ENCODE measurements at places on chromosomes 12 and 14. TPM values are rescaled to one million over a fixed set of nuclear protein-coding genes. Genes with fewer than 3 reads are reported as not detected.
A peak's percentile ranks its signal among the peaks of the same experiment; 100 is the strongest.

DNA sequence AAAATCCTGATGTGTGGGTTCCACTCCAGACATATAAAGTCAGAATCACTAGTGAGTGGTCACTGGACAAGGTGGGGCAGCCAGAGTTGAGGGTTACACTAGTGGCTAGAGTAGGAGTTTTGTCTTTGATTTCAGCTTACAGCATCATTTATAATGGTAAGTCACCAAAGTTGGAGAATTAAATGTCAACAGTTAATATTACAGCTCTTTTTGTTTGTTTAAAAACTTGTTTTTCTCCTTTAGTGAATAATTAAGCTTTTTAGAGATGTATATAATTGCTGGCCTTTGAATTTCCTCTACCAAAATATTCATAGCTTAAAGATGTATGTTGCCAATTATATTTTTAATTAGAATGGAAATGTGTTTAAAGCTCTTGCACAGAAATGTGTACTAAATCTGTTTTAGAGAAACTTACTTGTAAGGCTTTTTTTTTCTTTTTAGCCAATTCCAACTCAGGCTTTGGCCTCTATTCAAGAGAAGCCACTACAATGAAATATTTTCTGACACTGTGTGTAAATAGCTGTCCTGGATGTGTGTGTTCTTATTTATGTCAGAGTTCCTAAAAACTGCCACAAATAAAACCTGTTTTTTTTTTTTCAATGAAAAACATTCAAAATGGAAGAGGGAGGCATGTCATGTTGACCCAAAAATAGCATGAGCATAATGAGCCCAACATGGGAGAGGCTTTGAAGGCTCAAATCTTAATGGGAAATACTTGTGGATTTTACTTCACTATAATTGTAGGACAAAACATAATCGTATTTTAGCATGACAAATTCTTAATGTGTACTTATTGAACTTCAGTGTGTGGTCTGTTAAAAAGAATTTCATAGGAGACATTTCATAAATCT is 92.2 kb downstream of the TBC1D30 start:
- DNase-seq, result no peak

- DNase-seq, result no peak
Observed at GRCh38 chr12:46946137-46946536, 120.3 kb upstream of the SLC38A4 start.

GRCh38 chr12:88615490-88615889 is 35.2 kb upstream of the KITLG start:
- DNase-seq, result no peak

- DNase-seq, result no peak
Observed at GRCh38 chr12:20704860-20705259, 9.7 kb downstream of the SLCO1C1 start.

DNA sequence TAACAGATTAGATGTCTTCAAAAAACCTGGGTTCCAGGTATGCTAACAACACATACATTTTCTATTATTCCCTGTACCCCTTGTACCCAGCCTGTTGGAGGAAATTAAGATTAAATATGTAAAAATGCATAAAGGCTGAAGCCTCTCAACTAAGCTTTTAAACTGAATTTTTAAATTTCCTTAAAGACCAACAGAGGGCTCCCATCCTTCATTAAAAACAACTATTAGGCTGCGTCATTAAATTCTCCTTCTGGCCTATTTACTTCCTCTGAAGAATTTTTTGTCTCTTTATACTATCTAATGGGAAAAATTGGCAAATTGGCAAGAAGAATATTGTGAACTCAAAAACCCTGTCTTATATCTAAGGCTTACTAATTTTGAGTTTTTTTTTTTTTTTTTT is 21.8 kb downstream of the SENP1 start:
- DNase-seq, result no peak

- DNase-seq, result no peak
Observed at GRCh38 chr12:89474615-89475014, 50.0 kb downstream of the GALNT4 start.

- DNase-seq, result no peak
Observed at GRCh38 chr14:96960598-96961116, 163.5 kb downstream of the VRK1 start.

Gene BTG1
- polyA plus RNA-seq, result 487 TPM

DNA sequence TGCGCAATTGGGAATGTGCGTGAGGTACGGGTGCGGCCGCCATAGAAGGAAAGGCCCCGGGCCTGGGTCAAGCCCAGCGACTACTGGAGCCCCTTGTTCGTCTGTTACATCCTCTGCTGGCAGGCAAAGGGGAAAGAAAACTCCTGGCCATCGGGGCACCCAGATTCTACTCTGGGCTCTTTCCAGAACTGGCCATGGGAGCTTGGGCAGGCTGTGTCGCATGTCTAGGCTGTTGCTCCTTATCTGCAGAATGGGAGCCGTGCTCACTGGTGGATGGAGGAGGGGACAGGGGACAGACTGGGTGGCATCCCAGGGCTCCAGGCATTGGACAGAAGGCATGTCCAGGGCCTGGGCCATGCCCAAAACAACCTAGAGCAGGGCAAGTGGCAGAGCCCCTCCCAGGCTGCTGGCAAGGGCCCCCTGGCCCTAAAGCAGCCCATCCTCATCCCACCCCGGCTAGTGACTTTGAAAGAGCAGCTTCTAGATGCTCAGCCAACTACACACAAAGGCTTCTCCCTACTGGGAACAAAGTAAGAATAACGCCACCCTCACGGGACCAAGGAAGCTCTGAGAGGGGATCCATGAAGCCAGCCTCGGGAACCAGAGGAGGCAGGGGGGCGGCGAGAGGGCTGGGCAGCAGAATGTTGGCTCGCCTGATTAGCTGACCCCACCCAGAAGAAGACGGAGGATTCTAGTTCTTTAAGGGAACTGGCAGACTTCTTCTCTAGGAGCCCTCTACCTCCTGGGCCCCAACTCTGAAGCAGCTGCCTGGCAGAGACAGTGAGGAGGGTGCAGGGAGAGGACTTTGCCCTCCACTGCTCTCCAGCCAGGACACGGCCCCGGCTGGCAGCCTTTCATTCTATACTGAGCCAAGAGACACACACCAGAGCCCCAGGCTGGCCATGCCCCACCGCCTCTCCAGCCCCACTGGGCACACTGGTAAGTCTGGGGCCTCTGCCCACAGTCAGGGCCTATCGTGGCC is 96.8 kb downstream of the SINHCAF start:
- DNase-seq, result no peak

Gene RXYLT1
- 17.4 TPM for polyA plus RNA-seq

DNA sequence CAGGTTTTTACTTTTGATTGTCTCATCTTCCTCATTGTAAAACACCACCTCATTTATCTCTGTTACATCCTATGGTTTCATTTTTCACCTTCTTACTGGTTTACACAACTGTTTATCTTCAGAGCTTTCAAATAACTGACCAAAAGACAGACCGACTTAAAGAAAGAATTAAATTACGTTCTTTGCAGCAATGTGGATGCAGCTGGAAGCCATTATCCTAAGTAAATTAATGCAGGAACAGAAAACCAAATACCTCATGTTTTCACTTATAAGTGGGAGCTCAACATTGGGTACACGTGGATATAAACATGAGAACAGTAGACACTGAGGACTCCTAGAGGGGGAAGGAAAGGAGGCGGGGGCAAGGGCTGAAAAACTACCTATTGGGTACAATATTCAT is 729.0 kb upstream of the USP15 start:
- DNase-seq, result no peak

Gene TBPL2
- polyA plus RNA-seq, result not detected

Gene OR6C2
- polyA plus RNA-seq, result not detected

DNA sequence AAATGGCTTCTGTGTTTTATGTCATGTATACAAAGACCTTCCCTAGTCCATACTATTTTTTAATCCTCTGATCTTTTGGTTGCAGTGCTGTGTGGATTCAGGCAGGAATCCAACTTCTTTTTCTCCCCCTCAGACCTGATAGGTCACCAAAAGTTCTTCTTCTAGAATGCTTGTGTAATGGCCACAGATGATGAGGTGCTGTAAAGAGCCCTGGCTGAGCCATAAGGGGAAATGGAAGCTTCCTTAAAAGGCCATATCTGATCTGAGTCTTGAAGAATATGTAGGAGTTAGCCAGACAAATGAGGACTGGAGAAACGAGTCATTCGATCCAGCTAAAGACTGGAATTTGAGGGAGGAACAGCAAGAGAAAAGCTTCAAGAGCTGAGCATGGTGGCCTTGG is 353.9 kb downstream of the PCNX1 start:
- no peak for DNase-seq

DNA sequence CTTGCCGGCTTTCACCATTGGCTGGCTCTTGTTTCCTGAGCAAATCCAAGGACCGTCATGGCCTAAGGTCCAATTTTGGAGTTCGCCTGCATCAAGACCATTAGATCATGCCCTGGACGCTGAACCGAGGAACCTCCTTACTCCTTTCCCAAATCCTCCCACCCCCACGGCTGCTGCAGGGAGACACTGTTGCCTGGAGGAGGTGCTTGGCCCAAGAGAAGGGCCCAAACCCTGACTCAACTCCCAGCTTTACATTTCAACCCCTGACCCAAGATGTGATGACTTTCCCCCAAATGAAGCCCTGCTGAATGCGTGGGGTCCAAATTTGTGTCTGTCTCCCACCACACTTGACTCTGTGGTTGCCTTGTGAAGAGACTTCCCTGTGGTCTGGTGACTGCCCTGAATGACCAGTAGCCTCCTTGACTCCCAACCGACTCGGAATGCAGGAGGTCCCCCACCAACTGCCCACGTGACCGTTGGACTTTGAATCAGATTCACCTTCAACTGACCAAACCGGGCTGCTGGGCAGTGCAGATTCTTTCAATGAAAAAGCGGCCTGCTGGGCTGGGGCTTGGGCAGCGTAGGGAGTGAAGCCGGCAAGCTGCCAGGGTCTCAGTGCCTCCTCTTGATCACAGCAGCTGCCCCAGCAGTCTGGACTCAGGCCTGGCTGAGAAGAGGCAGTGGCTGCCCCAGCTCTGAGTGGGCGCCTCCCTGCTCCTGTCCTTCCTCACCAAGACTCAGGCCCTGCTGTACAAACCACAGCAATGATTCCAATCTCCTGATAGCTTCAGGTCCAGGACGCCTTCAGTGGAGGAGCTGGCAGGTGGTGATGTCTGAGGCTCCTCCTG is 46.7 kb upstream of the OASL start:
- DNase-seq, result no peak

- DNase-seq, result peak; percentile 27
Observed at GRCh38 chr12:3491938-3492792, 1.2 kb downstream of the PRMT8 start.

- DNase-seq, result no peak
Observed at GRCh38 chr14:100296106-100296651, 10.1 kb downstream of the SLC25A29 start.

Gene GLIPR1L2
- 0.84 TPM for polyA plus RNA-seq

Gene SDR9C7
- not detected for polyA plus RNA-seq

DNA sequence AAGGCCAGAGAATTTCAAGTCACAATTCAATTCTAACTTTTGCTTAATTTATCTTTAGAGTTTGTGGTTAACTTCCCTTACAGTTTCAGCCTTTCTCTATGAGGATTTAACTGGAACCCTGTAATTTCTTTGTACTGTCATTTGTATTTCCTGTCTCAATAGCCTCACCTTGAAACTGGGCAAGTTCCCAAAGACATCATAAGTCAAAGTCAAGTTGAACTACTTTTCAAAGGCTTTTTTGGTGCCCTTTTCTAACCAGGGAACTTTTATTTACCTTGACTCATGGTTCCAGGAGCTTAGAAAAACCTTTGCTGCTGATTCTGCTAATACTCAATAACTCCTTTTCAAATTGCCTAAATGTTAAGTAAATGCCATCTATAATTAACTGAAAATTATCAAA is 200.8 kb upstream of the KRR1 start:
- no peak for DNase-seq

DNA sequence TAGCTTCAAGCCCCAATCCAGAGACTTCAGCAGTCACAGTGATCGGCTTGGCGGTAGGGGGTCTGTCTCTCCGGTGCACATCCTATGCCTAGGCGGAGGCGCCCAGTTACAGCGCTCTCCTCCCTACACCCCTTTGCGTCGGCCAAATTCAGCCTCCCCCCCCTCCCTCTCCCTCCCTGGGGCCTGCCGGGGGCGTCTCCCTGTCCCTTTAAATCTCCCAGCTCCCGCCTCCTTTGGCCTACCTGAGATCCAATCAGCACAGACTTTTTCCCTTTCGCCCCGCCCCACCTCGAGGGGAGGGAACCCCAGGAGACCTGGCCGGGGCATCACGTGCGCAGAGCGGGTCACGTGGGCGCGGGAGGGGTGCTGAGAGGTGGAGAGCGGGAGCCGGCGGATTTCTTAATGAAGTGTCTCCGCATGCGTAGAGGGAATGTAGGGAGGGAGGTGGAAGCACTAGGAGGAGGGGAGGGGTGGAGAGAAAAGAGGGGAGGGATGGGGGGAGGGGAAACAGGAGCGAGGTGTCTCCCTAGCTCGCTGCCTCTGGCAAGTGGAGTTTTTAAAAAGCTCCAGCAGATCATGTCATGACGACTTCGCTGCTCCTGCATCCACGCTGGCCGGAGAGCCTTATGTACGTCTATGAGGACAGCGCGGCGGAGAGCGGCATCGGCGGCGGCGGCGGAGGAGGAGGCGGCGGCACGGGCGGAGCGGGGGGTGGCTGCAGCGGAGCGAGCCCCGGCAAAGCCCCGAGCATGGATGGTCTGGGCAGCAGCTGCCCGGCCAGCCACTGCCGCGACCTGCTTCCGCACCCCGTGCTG is at the start of gene HOXC13:
Gene HOXC13, plus strand, starts transcription at position 506 of the 815 bp plus-strand sequence. Its CDS starts 76 bp downstream, at position 582.
- DNase-seq, result no peak

DNA sequence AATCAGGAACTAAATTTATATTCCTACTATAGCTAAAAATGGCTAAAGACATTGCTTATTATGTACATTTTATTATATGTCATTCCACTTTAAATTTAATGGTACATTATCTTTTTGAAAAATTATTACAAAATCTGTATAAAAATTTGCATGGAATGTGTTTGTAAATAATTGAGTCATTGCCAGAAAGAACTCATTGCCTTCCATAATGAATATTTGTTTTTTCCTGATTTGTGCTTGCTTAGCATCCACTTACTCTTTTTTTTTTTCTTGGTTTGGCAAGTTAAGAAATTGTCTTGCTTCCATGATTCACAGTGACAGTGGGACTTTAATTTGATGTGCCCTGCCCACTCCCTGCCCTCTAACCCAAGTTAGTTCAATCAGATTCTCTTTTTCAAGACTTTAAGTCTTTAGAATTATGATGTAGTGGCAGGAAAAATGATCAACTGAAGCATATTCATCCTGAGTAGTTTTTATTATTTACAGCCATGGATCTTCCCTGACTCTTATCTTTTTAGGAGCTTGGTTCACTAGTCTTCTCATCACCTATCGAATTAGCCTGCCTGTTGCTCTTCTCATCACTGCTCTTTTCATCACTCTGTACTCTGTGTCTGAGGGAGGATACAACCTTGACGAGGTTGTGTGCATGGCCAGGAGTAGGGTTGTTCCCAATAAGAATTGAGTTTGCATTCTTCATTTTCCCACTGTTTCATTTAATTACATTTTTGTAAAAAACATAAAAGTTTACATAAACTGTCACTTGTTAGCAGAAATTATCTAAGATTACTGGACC is 442.0 kb downstream of the BTG1 start:
- no peak for DNase-seq

DNA sequence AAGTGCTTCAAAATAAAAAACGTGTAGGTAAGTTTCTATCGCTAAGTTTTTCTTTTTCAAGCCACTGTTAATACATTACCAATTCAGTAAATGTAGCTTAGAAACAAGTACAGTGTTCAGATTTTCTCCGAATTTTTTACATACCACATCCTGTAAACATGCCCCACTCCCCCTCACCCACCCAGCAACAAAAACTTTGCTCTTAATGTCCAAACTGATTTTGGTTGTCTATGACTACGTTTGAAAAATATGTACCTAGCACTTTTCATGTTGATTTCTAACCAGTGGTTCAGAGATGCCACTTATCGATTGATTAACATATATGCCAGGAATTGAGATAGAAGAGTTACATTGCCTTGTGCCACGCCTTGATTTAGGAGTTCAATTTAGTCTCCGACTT is 663 bp upstream of the LIN7A start:
- no peak for DNase-seq

Gene BICDL1
- polyA plus RNA-seq, result 1.0 TPM
